Brain (organoid and tissue), 16 donors: ENCODE measurements at places on chromosomes 6 and 20. TPM values are rescaled to one million over a fixed set of nuclear protein-coding genes. Genes with fewer than 3 reads are reported as not detected.
A peak's percentile ranks its signal among the peaks of the same experiment; 100 is the strongest.

DNA sequence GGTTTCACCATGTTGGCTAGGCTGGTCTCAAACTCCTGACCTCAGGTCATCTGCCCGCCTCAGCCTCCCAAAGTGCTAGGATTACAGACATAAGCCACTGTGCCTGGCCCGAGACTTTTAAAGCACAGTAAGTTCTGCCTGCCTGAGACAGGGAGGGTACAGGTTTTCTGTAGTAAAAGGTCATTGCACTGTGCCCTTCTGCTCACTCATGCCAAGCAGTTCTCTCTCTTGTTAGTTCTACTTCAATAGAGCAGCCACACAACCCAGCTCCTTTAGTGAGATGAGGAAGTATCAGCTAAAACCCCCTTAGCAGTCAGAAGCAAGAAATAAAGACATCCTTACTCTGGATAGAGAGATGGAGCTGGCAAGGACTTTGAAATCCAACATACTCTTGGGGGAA, 52.4 kb upstream of the ARMH2 start:
- DNase-seq = no peak

DNA sequence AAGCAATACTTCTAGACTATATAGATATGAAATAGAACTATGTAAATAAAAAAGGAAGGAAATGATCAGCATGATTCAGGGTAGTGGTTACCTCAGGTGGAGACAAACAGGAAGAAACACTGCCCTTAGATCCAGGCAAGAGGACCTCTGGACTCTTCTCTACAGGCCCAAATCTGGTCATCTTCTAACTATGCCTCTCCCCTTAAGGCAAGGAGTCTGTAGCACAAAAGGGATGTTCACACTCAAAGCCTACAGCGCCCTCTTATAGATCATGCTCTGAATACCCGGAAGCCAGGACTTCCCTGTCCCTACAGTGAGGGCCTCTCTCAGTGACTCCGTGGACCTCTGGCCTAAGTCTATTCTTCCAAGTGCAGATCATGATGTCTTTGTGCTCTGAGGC, 30.4 kb upstream of the HIVEP2 start:
- no peak for DNase-seq

Gene MDFI
- polyA plus RNA-seq = 3.8 TPM

DNA sequence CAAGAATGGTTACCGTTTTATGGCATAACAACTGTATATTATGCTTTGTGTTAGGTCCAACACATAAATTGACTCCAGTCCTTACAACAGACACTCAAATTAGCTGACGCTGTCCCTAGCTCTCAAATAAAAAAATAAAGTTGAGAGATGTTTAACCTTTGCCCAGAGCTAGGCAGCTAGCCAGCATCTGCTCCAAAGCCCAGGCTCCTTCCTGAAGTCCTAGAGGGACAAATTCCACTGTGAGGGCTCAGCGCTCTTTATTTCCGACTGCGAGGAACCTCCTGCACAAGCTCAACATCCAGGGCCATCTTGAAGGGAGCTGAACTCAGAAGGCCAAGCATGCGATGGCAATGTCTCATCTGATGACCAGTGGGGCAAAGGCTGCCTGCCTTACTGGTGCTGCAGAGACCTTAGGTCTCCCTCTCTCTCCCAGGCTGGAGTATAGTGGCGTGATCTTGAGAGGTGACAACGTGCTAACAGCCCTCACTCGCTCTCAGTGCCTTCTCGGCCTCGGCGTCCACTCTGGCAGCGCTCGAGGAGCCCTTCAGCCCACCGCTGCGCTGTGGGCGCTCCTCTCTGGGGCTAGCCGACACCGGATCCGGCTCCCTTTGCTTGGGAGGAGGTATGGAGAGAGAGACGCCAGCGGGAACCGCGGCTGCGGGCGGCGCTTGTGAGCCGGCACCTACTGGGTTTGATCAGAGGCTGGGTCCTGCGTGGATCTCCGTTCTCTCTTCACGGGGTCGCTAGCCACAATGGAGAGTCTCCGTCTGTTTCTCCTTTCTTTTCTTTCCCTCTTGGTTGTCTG, 24.7 kb upstream of the GFOD1 start:
- DNase-seq = no peak

DNA sequence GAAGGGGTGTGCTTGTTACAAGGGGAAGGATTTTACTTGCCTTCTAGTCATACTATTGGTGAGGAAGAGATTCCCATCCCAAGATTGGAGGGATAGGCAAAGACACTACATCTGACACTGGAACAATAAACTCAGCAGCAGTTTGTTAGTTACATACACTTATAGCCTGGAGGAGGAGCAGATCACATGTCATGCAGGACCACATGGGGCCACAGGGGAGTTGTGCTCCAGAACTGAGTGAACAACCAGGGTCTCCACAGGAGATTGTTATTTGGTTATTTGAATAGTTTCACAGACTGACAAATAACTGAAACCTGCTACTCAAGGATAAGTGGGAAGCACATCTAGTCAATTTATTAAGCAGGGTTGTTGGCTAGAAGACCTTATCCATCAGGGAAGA, 559.4 kb upstream of the MANEA start:
- DNase-seq = no peak

- DNase-seq = peak; percentile 14
These were observed 7.5 kb downstream of the RFX6 start for GRCh38 chr6:116884530-116884929.
